ENCODE measurements at places on chromosomes 5 and 9.
A peak's percentile ranks its signal among the peaks of the same experiment; 100 is the strongest.

DNA sequence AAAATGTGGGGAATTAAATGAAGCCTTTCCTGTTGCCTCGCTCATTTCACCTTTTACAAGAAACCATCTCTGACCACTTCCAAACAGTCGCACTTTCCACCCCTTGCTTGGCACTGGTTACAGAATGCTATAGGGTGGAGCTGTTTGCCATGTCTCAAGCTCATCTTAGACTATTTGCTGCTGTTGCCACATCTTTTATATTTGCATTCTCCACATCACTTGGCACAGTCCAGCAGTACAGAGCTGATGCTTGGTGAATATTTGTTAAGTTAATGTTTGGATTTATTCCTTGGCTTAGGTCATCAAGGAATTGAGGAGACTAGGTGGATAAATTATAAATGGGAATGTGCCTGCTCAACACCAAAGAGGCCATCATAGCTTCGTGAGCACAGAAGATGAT is 53.2 kb downstream of the GNA14 start:
- DNase-seq = no peak

- no peak for DNase-seq
These were observed 683 bp downstream of the DBN1 start for GRCh38 chr5:177472460-177473442.

GRCh38 chr9:83023151-83023550 is 39.8 kb downstream of the RASEF start:
- no peak for DNase-seq

DNA sequence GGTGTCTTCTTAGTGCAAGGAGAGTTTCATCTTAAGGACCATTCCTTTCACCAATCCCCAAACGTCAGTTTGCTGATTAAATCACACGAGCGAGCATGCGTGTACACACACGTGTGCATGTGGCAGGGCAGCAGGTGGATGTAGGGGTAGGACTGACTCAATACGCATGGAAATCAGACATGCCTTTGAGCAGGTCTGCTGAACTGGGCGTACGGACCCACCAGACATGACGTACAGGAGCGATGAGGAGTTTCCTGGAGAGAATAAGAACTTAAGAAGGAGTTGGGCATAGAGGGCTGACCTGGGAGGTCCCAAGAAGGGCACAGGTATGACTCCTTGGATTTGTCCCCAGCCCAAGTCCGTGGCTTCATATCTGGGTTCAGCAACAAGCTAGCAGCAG is 170.0 kb downstream of the FGF18 start:
- no peak for DNase-seq

DNA sequence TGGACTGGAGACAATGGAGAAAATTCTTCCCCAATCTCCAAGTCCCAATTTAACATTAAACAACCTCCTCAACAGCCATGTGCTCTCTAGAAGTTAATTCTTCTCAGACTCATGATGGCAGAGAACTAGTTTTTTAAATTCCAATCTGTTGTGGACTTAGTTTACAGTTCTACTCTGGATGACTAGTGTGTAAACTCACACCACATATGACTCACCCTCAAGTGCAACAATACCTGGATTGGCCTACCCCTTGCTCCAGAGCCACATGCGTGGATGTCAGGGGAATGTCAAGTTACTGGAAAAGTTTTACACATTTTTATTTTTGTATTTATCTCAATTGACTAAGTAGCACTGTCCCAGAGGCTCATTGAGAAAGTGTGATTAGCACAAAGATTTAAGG is 136.0 kb upstream of the EFNA5 start:
- DNase-seq = peak; percentile 88

GRCh38 chr5:169974121-169974770 is 6.0 kb downstream of the INSYN2B start:
- DNase-seq = no peak

GRCh38 chr9:26955921-26956859 is at the start of gene IFT74:
Gene IFT74 (plus strand): TSS chr9:26956412. CDS start chr9:26961968, 5,556 bp downstream.
- peak; percentile 99 for DNase-seq

DNA sequence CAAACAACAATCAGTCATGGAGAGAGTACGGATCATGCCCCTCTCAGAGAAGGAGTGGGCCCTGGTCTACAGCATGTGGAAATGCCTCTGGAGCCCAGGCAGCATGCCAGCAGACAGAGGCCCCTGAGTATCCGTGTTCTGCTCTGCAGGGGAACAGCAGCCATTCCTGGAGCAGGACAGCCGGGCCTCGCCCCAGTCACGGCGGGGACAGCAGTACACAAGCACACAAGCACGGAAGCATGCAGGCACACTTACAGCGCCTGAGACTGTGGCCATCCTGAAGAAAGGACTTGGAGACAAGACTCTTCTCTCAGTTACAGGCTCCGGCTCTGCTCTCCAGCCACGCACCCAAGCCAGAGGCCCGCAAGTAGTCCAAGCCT is 102.6 kb upstream of the ALDH1B1 start:
- no peak for DNase-seq

GRCh38 chr5:88673253-88674105 is 209.5 kb downstream of the MEF2C start:
- DNase-seq = no peak

DNA sequence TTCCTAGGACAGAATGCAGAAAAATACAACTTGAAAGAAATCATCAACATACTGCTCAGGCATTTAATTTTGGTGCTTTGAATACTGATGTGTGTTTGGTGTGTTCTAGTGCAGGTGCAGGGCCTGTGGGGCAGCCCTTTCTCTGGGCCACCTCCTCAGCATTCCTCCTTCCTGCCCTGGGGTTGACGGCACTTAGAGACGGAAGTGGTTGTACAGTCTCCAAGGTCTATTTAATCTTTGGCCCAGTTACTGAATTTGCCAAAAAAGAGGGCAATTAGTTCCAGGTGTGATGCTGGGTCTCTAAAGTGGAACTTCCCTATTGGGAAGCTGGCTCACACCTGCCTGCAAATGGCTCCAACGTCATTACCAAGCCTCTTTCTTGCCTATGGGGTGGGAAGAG is 269.0 kb downstream of the SH3GL2 start:
- no peak for DNase-seq

- DNase-seq = no peak
These were observed 39.3 kb downstream of the TTLL11 start for GRCh38 chr9:122053567-122054350.

DNA sequence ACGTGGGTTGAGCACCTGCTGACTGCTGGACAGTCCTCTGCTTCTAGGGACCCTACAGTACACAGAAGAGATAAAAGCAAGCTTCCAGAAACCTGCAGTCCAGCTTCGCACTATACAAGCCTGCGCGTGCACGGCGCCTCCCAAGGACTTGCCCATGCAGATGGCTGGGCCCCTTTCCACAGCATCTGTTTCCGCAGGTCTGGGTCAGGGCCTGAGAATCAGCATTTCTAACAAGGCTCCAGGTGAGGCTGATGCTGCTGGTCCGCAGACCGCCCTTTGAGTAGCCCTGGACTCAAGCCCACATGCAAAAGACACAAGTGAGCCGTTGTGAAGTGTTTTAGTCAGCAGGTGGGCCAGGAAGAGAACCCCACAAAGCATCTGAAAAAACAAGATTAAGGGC is 133.1 kb downstream of the HSD17B3 start:
- DNase-seq = no peak
